Activated CD4-positive, alpha-beta T cell treated with anti-CD3 and anti-CD28 coated beads, Interleukin-10, Interleukin-2, amounts not matched to agents 100 ng/mL and 50 ng/mL, durations not matched to agents 16 hours and 8 hours (primary cell): ENCODE measurements at places on chromosomes 16 and 17.

GRCh38 chr16:66154801-66155200 lies 211.7 kb upstream of the CDH5 start:
- DNase-seq = no peak

DNA sequence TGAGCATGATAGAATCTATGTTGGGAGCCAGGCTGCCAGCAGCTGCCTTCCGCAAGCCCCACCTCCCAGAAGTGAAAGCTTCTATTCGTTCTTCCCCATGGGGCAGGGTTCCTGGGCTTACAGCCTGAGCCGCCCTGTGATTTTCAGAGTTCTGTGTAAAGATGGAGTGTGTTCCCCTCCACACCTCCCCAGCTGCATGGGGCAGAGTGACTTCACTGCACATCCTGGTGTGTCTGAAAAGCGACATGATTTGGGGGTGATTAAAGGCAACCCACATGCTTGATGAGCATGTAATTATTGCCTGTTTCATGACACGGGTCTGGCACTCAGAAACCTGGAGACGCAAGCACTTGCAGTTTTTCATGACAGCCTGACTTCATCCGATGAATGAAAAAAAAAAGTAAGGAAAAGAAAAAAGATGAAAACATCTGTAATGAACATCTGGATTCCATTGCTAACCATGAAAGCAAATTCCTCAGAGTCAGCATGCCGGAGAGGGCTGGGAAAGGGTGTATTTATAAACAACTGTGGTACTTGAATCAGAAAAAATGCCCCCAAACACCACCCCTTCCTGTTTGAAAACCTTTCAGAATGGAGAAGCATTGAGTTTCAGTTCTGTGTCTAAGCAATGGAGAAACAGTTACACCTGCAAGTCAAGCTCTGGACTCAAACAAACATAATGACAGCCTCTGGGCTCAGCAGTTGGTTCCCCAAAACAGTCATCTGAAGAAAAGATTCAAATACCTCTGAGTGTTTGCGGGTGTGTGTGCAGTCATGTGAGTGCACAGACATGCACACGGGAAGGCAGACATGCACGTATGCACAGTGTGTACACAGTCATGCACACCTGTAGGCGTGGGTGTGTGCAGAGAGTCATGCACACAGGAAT lies 266.0 kb downstream of the ENGASE start:
- no peak for DNase-seq

- DNase-seq = peak; percentile 98
Measured at GRCh38 chr17:58329035-58329809, 627 bp upstream of the TSPOAP1 start.

- DNase-seq = no peak
Measured at GRCh38 chr17:29570521-29570920, 2.0 kb downstream of the TP53I13 start.

DNA sequence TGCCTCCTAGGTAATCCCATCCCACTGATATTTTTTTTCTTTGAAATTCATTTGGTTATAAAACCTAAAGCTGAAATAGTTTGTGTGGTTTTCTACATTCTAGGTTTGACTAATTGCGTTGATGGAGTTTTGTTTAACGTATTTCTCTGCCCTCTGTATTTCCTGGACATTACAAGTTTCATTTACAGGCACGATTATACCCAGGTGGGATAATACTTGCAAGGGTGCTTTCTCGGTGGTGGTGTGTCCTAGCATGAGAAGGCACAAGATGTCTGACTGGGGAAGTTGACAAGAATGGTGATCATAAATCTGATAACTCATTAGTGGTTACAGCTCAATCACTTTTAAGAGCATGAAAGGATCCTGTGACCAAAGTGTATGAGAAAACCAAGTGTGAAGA lies 45.0 kb downstream of the DYNLRB2 start:
- peak; percentile 91 for DNase-seq

DNA sequence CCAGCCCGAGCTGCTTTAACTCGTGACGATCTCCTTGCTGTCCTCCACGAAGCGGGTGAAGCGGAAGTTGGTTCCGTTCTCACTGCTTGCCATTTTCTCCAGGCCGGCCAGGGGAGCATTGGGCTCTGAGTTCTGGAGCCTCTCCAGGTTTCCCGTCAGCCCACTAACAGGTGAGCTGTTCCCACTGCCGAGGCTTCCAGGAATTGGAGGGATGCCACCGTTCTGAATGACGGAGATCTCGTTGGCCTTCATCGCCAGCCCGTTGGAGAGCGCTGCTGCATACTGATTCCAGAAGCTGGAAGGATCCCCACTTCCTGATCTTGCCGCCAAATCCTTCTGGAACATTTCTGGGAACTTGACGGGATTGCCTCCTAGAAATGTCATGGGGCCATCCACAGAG lies 14.0 kb downstream of the SALL1 start:
- DNase-seq = no peak

GRCh38 chr16:81697616-81698309 lies 81.3 kb upstream of the PLCG2 start:
- no peak for DNase-seq

- DNase-seq = no peak
Measured at GRCh38 chr16:53337294-53337693, 97.0 kb upstream of the RBL2 start.

DNA sequence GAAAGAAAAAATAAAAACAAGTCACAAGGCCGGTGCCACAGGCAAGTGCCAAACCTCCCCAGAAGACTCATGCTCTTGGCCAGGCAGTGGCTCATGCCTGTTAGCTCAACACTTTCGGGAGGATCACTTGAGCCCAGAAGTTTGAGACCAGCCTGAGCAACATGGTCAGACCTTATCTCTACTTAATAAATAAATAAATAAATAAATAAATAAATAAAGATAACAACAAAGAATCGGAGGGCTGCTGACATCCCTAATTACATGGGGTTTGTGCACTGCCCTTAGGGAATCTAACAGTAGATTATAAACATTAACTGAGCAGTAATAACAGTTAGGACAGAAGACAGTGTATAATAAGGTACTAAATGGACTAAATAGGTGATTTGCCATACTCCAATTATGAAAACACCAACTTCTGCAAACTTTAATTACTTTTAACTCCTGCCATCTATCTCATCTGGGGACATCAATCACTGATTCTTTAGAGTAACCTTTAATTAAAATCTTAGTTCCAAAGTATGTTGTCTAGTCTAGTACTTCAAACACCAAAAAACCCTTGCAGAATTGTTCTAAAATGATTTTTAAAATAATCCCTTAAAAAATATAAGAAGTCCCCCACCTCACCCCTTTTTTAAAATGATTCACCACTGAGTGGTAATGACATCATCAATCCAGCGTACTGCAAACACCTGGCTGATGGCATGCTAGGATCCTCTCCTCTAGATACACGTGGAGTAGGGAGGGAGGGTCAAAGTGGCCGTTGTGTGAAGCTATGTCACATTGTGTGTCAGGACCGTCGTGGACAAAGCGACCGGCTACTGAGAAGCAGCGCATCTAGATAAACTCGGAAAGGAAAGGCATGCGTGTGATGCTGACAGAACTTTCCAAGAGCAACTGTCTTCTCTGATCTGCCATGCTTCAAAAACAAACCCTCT lies 28.5 kb downstream of the CYTH1 start:
- peak; percentile 61 for DNase-seq

- no peak for DNase-seq
Measured at GRCh38 chr16:59696495-59696894, 962.4 kb upstream of the GOT2 start.

GRCh38 chr16:16163571-16163970 lies 59.7 kb downstream of the ABCC6 start:
- DNase-seq = no peak

DNA sequence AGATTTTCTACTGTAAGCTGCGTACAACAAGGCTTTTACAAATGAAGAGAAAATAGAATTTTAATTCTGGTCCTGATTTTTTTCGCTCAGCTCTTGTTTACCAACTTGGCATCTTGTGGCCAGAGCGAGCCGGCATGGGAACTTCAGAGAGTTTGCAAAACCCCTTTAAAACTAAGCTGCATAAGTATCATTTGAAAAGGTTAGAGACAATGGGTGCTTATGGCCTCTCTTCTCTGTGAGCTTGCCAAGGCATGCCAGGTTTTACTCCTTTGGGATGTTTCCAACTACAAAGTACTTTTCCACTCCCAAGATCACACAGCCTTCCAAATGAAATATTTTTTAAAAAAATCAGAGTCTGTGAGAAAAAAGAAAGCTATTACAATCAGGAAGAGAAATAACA lies 62.4 kb upstream of the FA2H start:
- no peak for DNase-seq

- no peak for DNase-seq
Measured at GRCh38 chr16:48053418-48053745, 102.4 kb downstream of the ABCC12 start.

DNA sequence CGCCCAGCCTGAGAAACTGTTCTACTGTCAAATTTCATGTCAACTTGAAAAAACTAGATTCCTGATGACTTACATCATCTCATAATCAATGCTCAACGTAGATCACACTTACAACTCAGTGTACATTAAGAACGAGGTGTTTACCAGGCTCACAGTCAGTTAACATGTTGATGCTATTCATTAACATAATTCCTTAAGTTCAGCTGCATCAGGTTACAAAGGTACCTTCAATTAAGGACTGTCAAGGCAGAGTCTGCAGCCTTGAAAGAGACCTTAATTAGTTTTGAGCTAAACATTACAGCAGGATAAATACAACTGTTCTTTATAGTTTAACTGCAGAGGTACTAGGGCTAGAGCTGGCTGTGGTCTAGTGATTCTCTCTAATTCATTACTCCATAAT lies 1.9 kb downstream of the GNA13 start:
- no peak for DNase-seq

DNA sequence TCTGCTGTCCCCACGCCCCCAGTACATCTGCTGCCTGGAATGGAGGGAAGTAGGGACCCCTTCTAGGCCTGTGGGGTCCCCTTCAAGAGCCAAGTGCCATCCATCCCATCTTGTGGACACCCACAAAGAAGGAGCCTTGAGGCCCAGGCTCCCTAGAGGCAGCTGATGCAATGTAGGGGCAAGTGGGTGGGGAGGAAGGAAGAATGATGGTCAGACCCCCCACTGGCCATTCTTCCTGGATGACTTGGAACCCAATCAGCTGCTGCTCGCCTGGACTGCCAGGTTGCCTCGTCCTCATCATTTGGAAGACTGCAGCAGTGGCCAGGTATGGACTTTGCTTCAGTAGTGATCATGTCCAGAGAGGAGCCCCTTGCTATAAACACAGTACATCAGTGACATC lies 48.9 kb downstream of the SMPD3 start:
- DNase-seq = no peak

DNA sequence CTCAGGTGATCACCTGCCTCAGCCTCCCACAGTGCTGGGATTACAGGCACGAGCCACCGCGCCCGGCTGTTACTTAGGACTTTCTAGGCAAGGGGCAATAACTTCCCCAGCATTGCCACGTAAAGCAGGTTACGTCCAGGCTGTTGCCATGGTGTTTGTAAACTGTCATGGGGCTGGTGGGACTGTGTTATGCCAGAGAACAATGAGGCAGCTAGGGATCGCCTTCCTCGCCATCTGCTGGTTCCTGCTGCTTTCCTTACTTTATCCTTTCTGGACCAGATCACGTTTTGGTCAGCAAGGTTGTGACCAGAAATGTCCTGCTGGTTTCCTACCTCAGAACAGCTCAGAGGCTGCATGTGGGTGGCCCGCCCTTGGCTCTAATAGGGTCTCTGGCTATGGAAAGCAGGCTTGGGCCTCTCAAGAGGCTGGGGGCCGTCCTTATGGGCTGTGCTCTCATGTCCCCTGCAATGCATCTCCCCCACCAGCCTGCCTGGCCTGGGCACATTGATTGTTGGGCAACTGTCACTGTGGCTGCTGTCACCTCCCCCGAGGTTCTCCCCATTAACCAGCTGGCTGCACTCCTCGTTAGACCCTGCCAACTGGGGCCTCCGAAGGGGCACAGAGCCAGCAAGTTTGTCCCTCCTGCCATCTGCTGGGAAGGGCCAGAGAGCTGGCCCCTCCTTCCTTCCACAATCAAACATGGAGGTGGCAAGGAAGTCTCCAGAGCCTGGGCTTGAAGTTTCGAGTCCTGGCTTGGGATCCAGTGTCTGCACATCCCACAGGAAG lies 28.2 kb upstream of the ZC3H18 start:
- DNase-seq = no peak

DNA sequence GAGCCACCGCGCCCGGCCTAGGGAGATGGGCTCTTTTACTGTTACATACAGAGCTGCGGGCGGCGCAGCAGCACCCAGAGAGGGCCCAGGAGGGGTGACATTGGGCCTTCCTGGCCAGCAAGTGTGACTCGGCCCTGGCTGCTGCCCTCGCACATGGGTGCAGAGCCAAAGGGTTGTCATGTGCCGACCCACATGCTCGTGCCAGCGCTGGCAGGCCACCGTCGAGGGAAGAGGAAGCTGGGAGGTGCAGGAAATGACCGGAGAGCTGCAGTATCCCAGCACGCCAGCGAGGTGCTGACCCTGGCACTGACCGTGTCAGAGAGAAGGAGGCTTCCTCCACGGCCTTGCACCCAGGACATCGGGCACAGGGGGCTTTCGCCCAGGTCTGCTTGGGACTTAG lies 8.0 kb downstream of the ENDOV start:
- DNase-seq = no peak

- peak; percentile 22 for DNase-seq
Measured at GRCh38 chr16:1048442-1049112, 24.0 kb upstream of the SSTR5 start.

DNA sequence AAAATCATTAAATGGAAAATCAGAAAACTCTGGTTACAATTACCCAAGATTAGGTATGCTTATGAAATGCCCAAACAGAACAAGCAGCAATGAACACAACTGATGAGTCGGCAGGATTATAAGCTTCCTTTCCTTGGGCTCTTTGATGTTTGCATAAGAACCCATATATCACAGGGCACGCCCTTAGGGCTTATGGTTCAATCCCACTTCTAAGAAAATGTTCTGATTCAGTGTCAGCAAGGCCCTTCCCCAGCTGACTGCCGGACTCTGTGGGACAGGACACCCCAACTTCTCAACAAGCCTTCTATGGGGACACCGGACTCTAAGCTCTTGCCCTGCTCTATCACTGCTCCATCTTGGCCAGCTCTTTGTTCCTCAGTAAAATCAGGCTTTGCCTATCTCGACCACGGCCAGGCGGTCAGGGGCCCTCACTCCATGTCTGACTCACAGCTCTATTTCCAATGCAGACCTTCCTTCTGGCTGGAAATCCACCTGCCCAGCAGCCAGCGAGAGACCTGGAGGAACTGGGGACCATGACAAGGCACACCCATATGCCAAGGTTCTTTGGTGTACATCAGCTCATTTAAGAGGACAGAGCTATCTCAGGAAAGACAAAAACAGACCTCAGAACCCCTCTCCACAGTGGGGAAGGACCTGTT lies 26.8 kb downstream of the LITAFD start:
- no peak for DNase-seq

- DNase-seq = no peak
Measured at GRCh38 chr16:11004351-11004750, 60.0 kb downstream of the CLEC16A start.

- no peak for DNase-seq
Measured at GRCh38 chr16:69929480-69929879, 21.7 kb upstream of the CLEC18A start.
